Epithelial cell of prostate (primary cell): ENCODE measurements at places on chromosomes 13 and 19.

DNA sequence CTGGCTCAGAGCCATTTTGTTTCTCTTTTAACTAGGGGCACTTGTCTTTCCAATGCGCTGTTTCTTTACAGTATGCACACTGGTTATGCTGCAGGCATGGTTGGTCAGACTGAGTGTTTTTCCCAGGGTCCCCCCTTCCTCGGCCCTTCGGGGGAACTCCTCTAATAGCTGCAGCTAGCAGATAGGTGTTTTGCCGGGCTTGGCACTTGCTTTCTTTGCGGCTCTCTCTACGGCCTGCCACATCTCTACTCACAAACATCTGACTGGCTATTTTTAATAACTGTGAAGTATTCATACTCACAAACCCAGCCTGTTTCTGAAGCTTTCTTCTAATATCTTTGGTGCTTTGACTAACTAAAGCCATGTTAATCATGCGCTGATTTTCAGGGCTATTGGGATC lies 89.4 kb downstream of the SLC25A15 start:
- no peak for DNase-seq

DNA sequence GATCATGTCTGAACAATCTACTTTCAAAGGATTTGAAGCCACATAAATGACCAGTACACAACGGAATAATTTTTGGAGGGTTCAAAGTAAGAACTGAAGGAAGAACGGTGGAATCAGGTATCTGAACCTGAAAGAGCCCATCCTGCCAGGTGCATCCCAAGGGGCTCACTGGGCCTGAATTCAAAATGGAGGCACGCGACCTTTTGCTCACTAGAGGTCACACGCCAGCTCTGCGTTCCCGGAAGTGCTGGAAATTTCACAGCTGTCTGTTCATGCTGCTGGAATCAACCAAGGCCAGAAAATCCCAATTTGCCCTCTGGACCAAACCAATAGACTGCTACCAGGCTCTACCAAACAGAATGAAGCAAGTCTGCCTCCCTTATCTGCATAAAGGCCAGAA lies 4.2 kb upstream of the RASA3 start:
- no peak for DNase-seq

GRCh38 chr13:114145256-114145655 lies 12.8 kb upstream of the RASA3 start:
- DNase-seq, result no peak

GRCh38 chr19:53091413-53092254 lies 11.6 kb downstream of the ZNF160 start:
- no peak for DNase-seq

- DNase-seq, result no peak
These were observed 54.0 kb downstream of the KCNRG start for GRCh38 chr13:50069261-50069660.

- no peak for DNase-seq
These were observed 266.5 kb downstream of the NBEA start for GRCh38 chr13:35208587-35208986.

DNA sequence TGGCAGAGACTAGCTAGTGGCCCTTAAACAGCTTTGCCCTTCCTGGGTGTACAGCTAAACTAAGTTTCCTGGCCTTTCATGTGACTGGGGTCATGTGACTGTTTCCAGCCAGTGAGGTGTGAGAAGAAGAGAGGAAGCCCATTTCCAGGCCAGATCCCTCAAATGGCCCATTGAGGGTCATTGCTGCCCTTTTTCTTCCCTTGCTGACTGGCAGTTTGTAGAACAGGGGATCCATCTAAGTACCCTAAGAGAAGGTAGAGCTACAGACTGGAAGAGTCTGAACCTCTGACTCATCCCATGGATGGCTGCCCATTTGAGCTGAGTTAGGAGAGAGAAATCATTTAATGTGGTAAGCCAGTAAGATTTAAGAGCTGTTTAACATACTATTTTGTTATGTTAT lies 2.8 kb downstream of the SWSAP1 start:
- no peak for DNase-seq

- DNase-seq, result no peak
These were observed 16.0 kb downstream of the TMEM272 start for GRCh38 chr13:51828730-51829567.

DNA sequence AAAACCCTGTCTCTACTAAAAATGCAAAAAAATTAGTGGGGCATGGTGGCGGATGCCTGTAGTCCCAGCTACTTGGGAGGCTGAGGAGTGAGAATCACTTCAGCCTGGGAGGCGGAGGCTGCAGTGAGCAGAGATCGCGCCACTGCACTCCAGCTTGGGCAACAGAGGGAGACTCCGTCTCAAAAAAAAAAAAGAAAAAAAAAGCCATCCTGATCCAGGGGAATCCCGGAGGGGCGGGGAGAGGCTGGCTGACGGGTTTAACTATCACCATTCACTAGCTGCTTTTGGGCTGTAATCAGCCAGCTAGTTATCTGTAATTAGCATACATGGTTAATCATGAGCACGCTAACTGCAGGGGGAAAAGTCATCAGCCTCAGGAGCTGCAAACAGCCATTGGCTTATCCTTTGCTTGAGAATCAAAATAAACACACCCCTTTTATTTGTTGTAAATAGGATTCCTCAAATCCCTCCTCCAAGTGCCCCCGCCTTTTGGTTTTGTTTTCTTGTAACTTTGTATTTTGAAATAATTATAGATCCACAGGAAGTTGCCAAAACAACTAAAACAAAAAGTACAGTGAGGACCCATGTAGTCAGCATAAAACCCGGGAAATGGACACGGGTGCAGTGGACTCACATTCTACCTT lies 9.6 kb downstream of the FSD1 start:
- DNase-seq, result no peak

DNA sequence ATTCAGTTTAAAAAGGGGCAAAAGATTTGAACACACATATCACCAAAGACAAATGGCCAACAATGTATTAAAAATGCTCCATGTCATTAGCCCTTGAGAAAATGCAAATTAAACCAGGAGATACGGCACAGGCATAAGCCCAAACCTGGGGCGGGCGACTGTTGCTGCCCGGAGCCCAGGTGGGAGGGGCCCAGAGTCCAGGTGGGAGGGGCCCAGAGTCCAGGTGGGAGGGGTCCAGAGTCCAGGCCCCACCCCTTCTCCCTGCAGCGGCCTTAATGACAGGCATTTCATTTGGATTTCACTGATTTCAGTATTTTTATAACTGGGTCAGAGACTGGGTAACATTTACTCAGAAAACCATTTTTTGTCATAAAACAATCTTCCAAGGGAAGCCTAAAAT lies 78.2 kb downstream of the RASA3 start:
- DNase-seq, result no peak

- DNase-seq, result no peak
These were observed 65.6 kb downstream of the UFM1 start for GRCh38 chr13:38415233-38415632.

GRCh38 chr13:107824635-107825034 lies 390.7 kb downstream of the LIG4 start:
- no peak for DNase-seq

GRCh38 chr13:30927595-30927994 lies 4.9 kb upstream of the TEX26 start:
- no peak for DNase-seq

DNA sequence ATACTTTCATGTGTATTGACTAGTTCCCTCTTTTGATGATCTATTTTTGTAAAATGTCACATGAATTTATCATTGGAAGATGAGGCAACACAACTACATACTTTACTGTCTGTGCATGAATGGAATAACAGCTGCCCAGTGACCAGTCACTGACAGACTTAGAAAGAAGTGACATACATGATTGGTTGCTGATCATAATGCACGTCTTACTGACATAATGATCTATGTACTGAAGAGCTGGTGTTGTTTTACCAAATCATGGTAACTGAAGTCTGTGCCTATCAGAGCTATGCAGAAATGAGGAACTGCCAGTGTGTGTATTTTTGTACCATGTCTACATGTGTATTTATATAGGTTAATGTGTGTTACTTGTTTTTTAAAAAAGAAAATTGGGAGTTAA lies 26.5 kb downstream of the GPR18 start:
- DNase-seq, result no peak

GRCh38 chr13:77000475-77000874 lies 8.6 kb downstream of the CLN5 start:
- no peak for DNase-seq

GRCh38 chr13:40175639-40176038 lies 490.8 kb downstream of the FOXO1 start:
- no peak for DNase-seq

- no peak for DNase-seq
These were observed 8.2 kb downstream of the IL4I1 start for GRCh38 chr19:49888510-49888824.

- no peak for DNase-seq
These were observed 42.3 kb downstream of the DEDD2 start for GRCh38 chr19:42174958-42175734.

GRCh38 chr19:50666346-50667176 lies 17.3 kb downstream of the C19orf81 start:
- no peak for DNase-seq

DNA sequence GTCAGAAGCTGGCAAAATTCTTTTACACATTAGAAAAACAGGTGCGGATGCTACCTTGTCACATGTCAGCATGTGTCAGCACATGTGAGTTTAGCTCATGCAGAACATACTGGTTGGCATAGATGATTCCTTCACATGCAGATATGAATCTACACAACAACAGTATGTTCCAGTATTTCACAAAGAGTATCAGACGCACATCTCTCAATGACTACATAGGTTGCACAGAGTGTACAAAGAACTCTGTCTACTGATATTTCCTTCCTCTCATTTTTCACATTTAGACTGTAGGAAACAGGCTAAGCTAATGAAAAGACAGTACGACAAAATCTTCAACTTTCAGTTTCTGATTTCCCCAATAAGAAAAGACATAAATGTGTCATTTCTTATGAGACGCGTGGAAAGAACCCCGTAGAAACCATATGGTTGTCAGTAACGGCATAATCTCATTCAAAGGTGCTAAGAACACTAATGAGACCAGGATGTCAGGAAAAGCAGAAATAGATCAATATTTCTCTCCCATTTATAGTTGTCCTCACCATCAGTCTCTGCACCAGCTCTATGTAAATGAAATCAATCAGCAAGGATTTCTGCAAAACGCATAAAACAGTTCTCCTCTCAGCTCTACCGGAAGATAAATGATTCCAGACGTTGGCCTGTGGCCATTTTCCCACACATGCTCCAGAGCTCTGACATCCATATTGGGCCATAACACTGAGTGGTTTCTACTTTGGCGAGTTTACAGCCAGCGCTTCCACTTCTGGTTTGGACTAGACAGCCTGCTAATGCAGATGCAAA lies 81.2 kb downstream of the STARD13 start:
- DNase-seq, result no peak

GRCh38 chr19:57103573-57104277 lies 16.1 kb upstream of the USP29 start:
- DNase-seq, result no peak

DNA sequence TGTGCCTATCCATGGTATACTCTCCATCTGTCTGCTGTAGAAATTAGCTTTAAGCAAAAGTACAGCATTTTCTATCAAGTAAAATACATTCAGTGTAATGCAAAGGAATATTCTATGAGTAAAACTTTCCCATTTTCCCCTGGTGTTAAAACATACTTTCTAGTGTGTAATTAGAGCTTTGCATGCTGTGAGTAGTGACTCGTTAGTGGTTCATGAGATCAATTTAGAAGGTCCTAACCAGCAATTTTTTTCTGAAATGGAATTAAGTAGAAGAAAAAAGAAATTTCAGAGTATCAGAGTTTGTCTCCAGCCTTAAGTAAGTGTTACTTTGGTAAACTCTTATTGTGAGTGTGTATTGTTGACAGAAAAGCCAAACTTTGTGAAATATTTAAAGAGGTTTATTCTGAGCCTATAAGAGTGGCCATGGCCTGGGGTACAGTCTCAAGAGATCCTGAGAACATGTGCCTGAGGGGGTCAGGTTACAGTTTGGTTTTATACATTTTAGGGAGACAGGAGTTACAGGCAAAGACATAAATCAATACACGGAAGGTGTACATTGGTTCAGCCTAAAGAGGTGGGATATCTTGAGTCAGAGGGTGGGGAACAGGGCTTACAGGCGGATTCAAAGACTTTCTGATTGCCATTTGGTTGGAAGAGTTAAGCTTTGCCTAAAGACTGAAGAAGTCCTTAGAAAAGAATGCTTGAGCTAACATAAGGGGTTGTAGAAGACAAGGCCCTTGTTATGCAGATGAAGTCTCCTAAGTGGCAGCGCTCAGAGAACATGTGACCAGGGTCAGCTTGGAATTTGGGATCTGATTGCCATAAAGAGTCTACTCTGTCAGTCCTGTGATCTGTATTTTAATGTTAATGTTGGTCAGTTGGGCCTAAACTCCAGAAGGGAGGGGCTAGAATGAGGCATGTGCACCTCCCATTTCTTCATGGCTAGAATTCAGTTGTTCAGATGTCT lies 25.5 kb downstream of the FAM187B start:
- no peak for DNase-seq

GRCh38 chr13:34214686-34215085 lies 396.7 kb downstream of the RFC3 start:
- no peak for DNase-seq

- DNase-seq, result no peak
These were observed 285.8 kb downstream of the MYO16 start for GRCh38 chr13:108915095-108915633.

DNA sequence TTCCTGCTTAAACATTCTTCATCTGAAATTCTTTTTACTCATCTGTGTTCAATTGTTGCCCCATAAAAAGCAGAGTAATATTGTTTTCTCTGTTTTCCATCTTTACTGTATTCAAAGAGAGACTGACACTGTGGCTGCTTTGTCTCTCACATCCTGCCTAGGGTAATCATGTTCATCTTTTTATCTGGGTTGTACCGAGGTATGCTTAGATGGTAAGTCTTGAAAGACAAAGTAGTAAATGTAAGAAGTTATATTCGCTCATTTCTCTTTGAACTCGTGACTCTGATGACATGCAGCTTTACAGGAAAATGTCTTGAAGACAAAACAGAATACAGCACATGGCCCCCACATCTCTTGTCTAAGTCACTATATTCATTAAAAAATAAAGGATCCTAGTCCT lies 20.0 kb upstream of the CYSLTR2 start:
- DNase-seq, result no peak

- peak; percentile 59 for DNase-seq
These were observed at the start of gene FUT3 for GRCh38 chr19:5851302-5851701. Gene FUT3, minus strand, starts transcription at chr19:5851449.

GRCh38 chr13:46679369-46680120 lies 117.4 kb downstream of the ESD start:
- DNase-seq, result no peak

GRCh38 chr13:106493533-106494220 lies 41.8 kb downstream of the EFNB2 start:
- DNase-seq, result no peak
